ENCODE measurements at places on chromosomes 4 and X.
A peak's percentile ranks its signal among the peaks of the same experiment; 100 is the strongest.

- DNase-seq: no peak
Measured at GRCh38 chr4:142554412-142554811, 291.7 kb downstream of the INPP4B start.

DNA sequence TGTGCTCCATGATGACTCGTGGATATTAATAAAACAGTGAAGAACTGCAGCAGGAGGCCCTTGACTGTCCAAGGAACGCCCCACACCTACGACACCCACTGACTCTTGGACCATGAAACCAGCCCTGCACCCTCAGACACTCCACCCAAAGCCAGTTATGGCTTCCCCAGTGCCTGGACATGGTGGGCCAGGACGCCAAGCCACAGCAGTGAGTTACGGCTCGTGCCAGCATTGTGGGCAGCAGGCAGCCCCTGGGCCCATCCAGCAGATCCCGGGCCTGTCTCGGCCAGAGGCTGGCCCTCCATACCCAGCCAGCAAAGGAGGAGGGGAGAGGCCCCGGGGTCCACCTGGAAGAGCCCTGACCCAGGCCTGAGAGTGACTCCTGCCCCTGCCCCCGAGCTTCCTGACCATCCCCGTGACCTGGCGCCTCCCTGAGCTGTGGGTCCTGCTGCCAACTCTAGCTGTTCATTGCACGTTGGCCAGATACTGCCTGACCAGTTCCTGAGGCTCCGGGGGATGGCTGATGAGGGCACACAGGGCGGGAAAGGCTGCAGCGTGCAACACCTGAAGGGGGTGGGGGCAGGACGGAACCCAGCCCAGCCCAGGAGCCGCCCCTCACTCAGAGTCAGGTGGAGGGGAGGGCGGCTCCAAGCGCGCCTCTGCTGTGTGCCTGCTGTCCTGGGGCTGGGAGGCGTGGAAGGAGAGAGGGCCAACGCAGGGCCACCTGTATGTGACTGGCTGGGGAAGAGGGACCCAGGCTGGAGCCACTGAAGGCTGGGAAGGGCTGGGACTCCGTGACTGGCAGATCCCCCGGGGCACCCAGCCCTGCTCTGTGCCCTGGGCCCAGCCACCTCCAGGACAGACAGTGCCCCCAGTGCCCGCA lies 739 bp downstream of the SLC49A3 start:
- no peak for DNase-seq

- DNase-seq: no peak
Measured at GRCh38 chr4:5184606-5185005, 133.3 kb downstream of the STK32B start.

DNA sequence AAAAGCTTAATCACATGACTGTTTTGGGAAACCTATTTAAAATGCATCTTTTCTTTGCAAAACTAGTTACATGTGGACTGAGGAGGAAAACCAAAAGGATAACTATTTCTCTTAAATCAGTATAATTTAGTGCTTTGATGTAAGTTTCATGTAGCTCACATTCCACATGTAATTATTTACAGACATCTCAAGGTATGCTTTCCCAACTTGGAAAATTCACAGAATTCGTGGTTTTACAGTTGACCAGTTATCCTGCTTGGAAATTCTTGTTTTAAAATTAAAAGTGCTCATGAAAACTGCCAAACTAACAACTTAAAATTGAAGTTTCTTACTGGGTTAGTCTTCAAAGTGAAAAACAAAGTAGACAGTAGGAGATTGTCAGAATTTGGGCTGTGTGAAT lies 52.4 kb downstream of the EDNRA start:
- no peak for DNase-seq

GRCh38 chr4:54745031-54745770 lies 87.4 kb downstream of the KIT start:
- no peak for DNase-seq

DNA sequence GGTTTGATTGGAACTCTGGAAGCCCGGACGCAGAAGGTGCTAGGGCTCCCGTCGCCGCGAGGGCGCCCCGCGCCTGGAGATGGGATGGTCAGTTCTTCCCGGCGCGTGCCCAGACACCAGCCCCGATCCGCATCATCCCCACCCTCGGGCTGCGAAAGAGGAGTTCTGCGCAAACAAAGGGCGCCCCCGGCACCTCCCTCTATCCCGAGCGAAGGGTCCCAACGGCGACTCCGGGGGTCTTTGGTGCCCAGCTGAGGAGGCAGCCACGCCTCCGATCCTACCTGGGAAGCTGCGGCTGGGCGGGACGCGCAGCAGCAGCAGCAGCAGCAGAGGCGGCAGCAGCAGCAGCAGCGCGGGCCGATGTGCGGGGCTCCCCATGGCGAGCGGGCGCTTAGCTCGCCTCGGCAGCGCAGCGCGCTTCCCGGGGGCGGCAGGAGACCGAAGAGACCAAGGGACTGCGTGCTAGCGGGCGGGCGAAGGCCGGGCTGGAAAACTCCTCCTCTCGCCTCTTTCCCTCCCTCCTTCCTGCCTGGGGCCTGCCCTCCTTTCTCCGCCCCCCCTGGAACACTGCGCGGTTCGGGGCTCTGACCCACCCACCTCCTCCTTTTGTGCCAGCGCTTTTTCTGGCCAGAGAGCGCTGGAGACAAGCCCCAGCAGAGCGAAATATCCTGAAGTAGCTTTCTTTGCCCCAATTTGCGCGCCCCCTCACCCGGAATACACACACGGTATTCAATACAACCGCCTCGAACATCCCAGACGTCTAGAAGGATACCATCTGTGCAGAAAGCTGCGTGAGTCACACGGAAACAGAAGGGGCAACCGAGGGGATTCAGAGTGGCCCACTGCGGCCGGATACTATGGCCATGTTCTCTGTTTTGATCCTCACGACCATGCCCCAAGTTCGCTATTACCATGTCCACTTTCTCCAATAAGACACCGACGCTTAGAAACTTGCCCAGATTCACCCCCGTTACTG lies at the start of gene SRPX:
Gene SRPX, minus strand, starts transcription at position 457 of the 976 bp plus-strand sequence. Its CDS starts 79 bp downstream, at position 378.
- DNase-seq: peak; percentile 56

- no peak for DNase-seq
Measured at GRCh38 chr4:10201381-10202223, 85.0 kb upstream of the WDR1 start.
